ENCODE measurements at places on chromosomes 3 and 15.

- DNase-seq = no peak
Measured at GRCh38 chr3:141346418-141346817, 21.9 kb upstream of the ZBTB38 start.

- no peak for DNase-seq
Measured at GRCh38 chr3:192367616-192368015, 359.7 kb downstream of the FGF12 start.

- DNase-seq = no peak
Measured at GRCh38 chr15:95329362-95329761, 1001.1 kb upstream of the NR2F2 start.

GRCh38 chr3:52827866-52828376 is 2.6 kb downstream of the ITIH4 start:
- no peak for DNase-seq

- no peak for DNase-seq
Measured at GRCh38 chr15:34889476-34889875, 80.1 kb downstream of the AQR start.

DNA sequence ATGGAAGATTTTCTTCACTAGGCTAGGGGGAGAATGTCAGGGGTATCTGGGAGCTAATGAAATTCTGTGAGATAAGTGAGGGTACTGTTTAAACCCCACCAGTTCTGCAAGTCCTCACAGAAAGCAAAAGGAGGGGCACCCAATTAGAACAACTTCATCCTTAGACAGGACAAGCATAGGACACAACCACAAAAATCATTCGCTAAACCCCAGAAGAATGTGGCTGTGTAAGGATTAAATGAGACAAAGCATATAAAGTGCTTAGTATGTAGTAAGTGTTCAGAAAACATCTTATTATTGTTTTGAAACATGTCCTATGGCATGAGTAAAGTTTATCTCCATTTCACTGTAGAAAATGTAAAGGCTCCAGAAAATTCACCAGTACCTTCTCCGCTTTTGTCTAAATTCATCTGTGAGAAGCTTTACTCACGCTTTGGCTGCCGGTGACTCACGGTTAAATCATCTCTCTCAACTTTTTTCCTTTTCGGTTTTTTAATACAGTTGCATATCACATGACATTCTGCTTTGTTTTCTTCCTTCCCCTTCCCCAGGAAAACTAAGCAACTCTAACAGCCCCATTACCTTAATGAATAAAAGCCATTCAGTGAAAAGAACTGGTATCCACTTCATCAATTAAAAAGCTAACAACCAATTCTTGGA is 1.7 kb downstream of the CLRN1 start:
- peak; percentile 70 for DNase-seq

DNA sequence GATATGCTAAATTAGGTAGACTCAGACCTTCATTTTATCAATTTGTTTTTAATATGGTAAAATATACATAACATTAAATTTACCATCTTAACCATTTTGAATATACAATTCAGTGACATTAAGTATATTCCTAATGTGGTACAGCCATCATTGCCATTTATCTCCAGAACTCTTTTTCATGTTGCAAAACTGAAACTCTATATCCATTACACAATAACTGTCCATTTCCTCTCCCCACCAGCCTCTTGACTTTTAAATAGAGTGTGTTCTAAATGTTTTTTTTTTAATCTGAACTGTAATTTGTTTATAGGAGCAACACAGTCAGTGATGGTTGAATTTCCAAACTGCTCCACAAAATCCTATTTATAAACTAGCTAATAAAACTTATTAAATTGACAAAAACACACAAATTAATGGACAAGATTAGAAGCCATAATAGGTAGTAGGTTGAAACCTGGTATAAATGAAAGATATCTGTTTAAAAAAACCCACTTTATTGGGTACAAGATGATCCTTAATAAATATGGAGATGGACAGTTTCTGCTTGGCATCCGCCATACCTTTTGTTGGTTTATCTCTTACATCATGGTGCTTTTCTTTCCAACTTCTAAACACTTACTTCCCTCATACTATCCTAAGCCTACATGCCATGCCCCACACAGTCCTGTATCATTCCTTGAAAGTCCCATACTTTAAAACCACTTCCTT is 142.4 kb downstream of the ZPLD1 start:
- peak; percentile 22 for DNase-seq

GRCh38 chr3:179716811-179717210 is 64.0 kb downstream of the USP13 start:
- peak; percentile 62 for DNase-seq

- DNase-seq = no peak
Measured at GRCh38 chr15:69338535-69339213, 40.0 kb downstream of the PAQR5 start.

DNA sequence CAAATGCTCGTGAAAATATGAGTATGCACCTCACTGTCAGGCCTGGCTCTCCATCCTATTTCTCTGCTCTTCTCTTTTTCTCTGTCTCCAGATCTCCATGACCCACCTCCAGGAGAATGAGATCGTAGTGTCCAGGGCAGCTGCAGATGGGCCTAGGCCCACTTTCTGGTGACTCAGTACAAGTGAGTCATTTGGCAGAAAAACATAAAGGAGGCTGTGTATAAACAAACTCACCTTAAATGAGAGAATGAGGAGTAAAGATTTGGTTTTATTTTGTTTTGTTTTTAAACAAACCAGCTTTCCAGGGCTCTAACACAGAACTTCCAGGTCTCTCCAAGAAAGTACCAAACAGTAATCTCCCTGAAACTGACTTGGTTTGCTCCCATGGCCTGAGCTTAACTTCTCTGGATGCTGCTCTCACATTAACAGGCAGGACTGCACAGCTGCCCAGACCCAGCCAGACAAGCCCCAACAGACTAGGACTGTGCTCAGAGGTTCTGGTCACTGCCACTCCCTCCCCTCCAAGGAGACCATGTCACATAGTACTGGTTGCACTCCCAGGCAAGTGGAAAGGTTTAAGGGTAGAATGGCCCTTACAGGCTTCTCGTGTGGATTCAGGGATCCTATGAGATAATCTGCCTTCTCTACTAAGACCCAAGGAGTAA is 1.5 kb upstream of the HEG1 start:
- DNase-seq = peak; percentile 72

DNA sequence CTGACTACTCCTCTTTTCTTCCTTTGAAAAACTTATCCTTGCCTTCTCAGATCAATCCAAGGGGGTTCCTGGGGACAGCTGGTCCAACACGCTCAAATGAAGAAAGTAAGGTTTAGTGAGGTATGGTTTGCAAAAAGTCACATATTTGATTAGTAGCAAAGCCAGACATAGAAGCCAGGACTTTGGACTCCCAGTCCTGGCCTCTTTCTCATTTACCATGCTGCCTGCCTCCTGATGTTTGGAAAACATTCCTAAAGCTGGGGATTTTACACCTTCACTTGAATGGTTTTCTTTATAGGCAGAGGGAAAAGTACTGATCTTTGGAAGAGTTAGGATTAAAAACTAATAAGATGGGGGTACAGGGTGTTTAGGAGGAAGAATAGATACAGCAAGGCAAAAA is 14.6 kb downstream of the POPDC2 start:
- no peak for DNase-seq

DNA sequence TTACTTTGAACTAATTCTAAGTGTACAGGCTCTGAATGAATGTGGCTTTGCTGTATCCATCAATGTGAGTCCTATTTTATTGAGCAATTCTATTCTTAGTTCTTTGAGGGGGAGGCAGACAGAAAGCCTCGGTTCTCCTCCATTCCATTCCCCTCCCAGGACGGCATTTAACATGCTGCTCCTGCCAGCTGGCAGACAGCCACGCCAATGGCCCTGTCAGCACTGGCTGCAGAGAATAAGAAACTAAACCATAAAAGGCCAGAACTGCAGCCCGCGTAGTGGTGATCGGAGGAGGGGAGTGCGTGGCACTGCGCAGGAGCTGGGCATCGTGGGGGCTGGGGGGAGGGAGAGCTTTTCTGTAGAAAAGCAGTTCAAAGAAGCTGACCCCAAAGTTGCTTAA is 76.0 kb upstream of the HACD2 start:
- peak; percentile 97 for DNase-seq

DNA sequence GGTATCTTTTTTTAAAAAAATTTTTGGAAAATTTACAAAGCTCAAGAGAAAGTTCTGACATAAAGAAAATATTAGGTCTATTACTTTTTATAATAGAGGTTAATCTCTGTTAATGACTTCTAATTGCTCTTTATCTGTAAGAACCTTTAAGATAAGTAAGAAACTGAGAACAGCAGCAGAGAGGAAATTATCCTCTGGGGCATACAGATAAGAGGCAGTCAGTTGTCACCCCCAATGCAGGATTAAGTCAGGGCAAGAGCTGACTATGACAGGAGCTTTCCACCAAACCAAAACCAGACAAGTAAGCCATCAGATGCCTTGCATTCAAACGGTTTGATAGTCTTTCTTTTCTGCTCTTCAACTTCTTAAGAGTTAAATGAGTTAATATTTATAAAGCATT is 149.0 kb downstream of the GSK3B start:
- no peak for DNase-seq

- DNase-seq = peak; percentile 57
Measured at GRCh38 chr3:4271834-4272233, 31.3 kb upstream of the SETMAR start.

DNA sequence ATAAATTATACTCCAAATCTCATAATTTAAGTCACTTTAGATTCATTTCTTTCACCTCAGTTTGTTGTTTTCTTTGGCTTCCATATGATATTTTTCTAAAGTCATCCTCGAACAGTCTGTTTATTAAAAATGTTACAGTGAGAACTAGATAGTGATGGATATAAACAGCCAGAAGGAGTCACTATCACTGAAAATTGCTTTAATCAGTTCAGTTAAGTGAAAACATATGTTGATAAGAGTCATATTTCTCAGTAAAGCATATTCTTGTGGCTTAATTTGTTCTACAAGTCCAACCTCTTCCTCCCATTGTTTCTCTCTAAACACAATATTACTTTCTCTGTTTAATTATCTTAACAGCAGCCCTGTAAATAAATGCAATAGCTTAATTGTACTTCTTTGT is 427.5 kb upstream of the ALCAM start:
- peak; percentile 34 for DNase-seq

DNA sequence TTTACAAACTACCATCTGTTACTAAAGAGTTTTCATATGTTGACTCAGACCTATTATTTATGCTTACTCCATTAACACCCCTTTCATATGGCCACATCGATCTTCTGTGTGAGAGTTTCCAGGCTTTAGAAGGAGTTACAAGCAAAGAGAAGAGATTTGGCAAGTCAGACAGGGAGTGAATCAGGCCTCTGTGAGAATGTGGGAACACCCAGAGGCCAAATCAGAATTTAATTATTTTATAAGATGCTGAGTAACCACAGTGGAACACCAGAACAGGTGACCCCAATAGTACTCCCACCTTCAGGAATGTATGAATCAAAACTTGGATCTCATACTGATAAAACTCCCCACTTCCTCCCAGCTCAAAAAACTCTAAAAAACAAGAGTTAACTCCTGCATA is 42.0 kb downstream of the IFT57 start:
- DNase-seq = peak; percentile 58

GRCh38 chr3:11610044-11610671 is 33.6 kb downstream of the VGLL4 start:
- DNase-seq = no peak

DNA sequence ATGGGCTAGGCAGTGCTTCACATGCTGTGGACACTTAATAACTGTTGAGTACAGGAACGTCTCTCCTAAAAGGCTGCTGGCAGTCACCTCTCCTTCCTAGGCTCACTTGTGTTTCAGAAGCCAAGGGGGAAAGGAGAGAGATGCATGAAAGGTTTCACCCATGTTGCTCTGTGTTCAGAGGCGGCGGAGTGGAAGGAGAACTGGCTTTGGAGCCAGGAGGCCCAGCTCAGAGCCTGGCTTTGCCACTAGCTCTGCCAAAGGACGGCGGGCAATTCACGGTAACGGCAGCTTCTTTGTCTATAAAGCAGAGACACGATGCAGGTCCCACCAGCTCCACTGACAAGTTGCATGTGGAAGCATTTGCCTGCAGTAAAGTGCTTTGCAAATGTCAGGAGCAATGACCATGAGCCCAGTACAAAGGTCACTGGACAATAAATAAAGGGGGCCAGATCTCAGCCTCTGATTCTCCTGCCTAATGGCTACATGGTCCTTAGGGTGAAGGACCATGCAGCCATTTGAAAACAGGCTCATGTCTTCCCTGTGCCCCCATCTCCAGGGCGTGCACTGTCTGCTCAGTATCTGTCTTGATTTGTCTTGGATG is 171.7 kb upstream of the TLE3 start:
- DNase-seq = no peak

- DNase-seq = no peak
Measured at GRCh38 chr3:195195321-195196209, 75.4 kb downstream of the XXYLT1 start.

DNA sequence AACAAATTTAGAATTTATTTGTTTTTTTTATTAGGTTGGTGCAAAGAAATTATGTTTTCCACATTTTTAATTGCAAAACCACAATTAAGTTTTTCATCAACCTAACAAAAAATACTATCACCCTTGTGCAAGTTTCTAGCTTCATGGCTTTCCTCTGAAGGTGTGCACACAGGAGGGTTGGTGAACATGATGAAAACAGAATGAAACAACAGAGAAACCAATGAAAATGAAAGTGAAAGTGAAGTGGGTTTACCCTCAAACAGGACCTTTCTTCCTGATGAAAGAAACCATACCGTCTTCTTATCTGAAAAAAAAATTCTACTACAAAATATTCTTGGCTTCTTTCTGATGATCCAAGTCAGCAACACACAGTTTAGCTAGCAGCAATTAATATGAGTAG is 71.9 kb upstream of the FEZF2 start:
- DNase-seq = peak; percentile 25

DNA sequence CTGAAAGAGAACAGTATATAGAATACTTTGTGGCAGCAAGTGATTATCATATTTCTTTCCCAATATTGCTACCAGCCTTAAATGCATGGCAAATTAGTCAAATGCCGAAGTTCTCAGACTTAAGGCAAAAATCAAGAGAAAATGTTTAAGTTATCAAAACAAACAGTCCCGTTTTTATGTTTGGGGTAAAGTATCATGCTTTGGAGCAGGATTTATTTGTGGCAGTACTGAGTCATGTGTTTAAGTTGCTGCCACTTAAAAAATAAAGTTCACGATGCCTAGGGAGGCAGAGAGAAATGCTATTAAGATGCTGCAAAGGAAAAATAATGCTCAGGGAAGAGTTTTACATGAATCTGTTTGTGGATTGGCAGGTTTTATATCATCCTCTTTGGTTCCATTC is 417.4 kb upstream of the MDFIC2 start:
- DNase-seq = peak; percentile 48

DNA sequence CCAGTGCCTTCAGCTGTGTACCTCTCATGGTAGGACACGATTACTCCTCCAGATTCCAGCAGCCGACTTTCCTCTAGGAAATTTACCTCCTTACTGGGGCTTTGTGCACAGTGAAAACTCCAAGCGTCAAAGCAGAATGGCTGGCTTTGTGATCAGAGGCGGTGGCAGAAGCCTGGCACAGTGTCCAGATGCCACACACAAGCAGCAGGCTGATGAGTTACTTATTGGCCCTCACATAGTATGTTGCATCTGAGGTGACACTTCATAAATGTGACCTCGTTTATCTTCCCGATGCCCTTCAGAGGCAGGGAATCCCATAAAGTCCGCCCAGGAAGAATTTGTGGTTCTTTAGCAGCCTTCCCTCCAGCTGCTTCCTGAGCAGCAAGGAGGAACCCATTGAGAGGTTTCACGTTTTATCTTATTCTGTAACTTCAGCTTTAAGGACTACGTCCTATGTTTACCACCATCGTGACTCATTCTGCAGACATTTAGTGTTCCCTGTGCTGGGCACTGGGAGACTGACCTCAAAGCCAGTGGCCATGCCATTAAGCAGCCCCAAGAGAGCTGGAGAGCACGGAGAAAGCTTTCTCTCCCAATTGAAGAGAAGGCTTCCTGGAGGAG is 107.1 kb upstream of the C15orf61 start:
- DNase-seq = peak; percentile 22

All from adipocyte (in vitro differentiated cells).